ENCODE measurements at places on chromosomes 2 and 18.

DNA sequence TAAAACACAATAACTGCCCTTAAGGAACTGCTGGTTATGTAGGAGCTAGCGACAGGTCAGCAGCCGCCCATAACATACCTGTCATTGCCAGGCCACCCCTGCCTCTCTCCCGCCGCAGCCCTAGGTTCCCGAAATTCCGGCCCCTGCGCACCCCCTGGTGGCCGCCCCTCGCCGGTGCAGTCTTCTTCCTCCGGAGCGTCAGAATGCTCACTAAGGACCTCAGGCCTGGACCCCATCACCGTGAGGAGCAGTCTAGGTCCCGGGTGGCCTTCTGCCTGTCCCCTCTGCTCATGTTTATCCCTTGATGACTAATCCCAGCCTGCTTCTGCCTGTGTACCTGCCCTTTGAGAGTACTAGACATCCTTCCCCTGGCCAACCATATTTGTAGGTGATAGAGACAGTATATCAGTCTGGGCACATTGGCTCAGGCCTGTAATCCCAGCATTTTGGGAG, 115.7 kb upstream of the SLC1A4 start:
- no peak for DNase-seq

GRCh38 chr2:143132355-143132754, 3.1 kb downstream of the ARHGAP15 start:
- no peak for DNase-seq

GRCh38 chr2:197958592-197959150, 154.3 kb downstream of the PLCL1 start:
- no peak for DNase-seq

- DNase-seq, result no peak
Observed at GRCh38 chr2:120324933-120325332, 21.0 kb upstream of the INHBB start.

DNA sequence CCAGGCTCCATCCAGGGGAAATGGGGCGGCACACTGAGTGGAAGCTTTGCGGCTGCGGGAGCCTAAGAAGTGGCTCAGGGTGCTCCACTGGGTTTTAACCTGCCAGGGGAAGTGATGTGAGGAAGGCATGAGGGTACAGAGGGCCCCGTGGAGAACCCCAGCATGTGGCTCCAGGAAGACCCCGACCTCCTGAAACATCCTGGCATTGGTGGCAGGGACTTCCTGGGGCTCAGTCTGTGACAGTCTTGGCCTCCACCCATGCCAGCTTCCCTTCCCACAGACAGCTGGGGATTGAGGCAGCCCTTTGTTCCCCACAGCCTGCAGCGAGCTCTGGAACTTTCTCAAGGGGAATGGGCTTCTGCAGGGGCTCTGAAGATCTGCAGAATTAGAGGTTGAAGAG, 146.6 kb downstream of the TNS1 start:
- DNase-seq, result no peak

DNA sequence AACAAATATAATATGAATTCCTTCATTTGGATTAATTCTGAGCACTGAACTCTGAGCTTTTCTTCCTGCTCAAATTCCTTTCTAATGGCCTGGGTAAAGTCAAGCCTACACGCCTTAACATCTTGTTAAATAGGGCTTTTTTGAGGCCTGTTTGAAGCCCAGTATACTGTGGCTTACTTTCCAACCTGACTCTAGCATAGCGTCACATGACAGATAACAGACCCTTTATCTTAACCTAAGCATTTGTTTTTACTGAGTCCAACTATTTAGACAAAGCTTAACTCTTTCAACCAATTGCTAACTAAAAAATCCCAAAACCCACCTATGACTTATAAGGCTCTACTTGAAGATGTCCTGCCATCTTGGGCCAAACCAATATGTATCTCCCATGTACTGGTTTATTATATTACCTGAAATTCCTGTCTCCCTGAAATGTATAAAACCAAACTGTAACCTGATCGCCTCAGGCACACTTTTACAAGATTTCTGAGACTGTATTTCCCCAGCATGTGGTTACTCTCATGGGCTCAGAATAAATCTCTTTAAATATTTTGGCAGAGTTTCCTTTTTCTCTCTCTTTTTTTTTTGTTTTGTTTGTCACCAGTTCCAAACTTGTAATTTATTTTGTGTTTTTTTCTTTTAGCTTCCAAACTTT, 271.1 kb upstream of the VWC2L start:
- no peak for DNase-seq

Measured in kidney capillary endothelial cell (primary cell).